Stimulated activated CD8-positive, alpha-beta memory T cell treated with anti-CD3 and anti-CD28 coated beads, Interleukin-2, amount 100 ng/mL, for 1 hour (primary cell): ENCODE measurements at places on chromosomes 5 and 9.

- no peak for DNase-seq
These were observed 23.4 kb upstream of the ARHGAP26 start for GRCh38 chr5:142746532-142747433.

DNA sequence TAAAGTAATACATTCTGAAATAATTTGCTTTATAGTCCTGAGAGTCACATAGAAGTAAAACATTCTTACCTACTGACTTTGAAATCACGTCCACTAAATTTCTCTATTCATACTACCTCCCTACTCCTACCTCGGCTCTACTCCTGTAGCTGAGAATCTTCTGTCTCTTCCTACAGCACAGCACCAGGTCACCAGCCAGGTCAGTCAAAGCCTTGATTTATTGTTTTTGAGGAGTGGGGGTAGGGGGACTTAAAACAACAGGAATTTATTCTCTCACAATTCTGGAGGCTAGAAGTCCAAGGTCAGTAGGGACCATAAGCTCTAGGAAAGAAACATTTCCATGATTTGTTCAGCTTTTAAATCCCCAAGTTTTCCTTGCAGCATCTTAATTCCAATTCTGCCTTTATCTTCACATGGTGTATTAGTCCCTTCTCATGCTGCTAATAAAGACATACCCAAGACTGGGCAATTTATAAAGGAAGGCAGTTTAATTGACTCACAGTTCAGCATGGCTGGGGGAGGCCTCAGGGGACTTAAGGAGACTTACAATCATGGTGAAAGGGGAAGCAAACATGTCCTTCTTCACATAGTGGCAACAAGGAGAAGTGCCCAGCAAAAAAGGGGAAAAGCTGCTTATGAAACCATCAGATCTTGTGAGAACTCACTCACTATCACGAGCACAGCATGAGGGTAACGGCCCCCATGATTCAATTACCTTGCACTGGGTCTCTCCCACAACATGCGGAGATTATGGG is 49.6 kb upstream of the CCNG1 start:
- DNase-seq, result no peak

DNA sequence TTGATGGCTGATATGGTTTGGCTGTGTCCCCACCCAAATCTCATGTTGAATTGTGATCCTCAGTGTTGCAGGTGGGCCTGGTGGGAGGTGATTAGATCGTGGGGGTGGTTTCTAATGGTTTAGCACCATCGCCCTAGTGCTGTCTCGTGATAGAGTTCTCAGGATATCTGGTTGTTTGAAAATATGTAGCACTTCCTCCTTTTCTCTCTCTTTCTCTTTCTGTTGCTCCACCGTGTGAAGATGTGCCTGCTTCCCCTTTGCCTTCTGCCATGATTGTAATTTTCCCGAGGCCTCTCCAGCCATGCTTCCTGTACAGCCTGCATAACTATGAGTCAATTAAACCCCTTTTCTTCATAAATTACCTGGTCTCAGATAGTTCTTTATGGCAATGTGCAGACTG is 111.6 kb downstream of the SREK1 start:
- no peak for DNase-seq

- no peak for DNase-seq
These were observed 22.0 kb upstream of the ANKRD34B start for GRCh38 chr5:80592105-80592504.

- no peak for DNase-seq
These were observed 202.6 kb downstream of the NR3C1 start for GRCh38 chr5:143200781-143201398.

DNA sequence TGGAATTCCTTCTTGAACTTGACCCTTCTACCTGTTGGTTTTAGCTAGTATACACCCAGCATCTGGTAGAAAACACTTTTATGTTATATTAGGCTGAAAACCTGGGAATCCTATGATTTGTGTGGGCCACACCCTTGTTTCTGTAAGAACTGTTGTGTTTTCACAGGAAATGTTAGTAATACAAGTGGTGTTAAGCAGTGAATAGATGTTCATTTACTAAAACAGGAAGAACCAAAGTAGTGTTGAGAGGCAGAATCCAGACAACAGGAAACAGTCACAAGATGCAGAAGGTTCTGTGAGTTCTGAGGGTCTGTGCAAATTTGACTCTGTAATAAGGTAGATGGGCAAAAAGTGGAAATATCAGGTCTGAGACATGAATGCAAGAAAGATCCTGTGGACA is 73.0 kb upstream of the RAI14 start:
- DNase-seq, result no peak

- DNase-seq, result no peak
These were observed 296.9 kb downstream of the FAM170A start for GRCh38 chr5:119926301-119926700.

DNA sequence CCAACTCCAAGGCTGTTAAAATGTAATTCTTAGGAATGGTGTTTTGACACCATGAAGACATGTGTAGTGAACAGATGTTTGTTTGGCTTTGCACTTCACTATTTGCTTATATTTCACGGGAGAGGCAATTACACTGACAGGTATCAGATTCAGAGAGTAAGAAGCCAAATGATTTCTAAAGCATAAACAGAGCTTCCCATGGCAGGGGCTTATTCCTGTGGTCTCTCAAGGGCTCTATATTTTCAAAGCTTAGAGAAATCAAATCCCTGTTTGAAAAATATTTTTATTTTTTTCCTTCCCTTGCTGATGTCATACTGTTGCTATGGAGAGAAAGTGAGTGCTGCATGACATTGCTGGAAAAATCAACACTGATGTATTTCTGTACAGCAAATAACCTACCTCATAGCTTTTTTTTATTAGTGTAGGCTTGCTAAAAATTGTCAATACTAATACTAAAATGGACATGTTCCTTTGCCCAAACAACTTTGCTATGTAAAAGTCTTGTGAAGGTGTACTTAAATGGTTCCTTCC is 161.4 kb downstream of the GIN1 start:
- no peak for DNase-seq

DNA sequence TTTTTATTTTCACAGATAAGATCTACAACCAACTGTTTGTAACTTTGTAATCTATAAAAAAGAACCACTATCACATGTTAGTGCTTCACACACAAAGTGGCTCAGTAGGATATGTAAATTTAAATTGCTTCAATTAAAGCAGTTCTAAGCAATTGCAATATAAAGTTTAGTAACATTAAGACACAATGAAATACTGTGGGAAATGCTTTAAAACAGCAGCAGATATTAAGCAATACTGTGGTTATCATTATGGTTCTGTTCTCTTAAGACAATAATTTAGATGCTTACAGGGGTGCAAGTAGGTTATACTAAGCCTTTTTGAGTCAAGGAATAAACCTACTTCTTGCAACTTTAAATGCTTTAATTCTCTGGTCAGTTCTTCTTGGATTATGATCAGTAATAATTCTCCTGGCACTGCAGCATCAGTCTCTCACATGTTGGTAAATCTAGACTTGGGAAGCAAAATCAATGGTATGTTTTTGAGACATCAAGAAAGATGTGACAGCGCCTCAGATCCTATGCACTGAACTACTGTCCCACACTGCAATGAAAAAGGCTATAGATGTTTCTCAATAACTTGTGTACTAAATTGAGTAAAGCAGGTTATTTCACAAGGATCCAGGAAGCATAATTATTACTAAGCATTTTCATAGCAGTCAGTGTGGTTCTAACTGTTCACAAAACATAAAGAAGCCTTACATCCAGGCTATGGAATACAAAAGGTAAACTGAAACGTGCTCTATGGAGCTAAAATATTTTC is 338.7 kb upstream of the PDE4D start:
- no peak for DNase-seq

- peak; percentile 61 for DNase-seq
These were observed 3.9 kb downstream of the ACSL6 start for GRCh38 chr5:132007399-132008162.

DNA sequence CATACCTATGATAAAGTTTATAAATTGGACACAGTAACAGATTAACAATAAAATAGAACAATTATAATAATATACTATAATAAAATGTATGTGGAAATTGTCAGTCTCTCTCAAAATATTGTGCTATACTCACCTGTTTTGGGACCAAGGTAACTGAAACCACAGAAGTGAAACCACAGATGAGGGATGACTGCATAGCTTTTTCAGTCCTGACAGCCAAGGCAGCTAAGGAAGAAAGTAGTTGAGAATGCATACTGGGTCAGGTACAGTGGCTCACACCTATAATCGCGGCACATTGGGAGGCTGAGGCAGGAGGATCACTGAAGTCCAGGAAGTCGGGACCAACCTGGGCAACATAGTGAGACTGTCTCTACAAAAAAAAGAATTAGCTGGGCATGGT is 8.9 kb downstream of the SRP19 start:
- DNase-seq, result no peak

DNA sequence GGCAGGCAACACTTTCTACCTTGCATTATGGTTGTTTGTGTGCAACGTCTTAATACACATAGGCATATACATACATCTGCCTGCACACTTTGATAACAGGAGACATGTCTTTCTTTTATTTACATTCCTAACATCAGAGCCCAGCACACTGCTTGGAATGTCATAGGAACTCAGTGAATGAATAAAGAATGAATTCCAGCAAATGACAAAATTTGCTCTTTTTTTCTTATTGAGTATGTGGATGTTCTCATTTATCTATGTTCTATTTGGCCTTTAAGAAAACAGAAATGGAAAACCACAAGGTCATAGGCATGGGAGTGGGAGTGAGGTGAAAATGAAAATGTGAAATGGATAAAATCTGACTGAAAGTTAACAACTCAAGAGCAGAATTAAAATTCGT is 36.3 kb upstream of the PALM2AKAP2 start:
- DNase-seq, result no peak

- no peak for DNase-seq
These were observed 23.0 kb downstream of the FRRS1L start for GRCh38 chr9:109143881-109144562.

DNA sequence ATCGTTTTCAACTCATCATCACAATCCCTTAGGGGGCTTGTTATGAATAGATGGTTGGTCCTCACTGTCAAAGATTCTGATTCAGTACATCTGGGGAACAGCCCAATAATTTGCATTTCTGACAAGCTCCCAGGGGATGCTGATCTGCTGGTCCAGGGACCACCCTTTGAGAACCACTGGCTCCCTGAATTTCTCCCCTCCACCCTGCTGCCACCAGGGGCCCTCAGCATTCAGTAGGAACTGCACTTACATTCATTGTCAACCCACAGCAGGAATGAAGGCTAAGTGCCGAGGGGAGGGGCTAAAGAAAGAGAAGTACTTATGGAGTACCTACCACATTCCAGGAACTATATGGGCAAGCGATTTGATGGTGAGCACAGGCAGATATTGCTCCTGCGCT is 85.9 kb downstream of the BOD1 start:
- DNase-seq, result no peak

GRCh38 chr9:5714501-5715401 is 85.8 kb downstream of the RIC1 start:
- no peak for DNase-seq

GRCh38 chr5:66713998-66714397 is 117.8 kb downstream of the MAST4 start:
- DNase-seq, result no peak

GRCh38 chr9:14956208-14956607 is 46.0 kb upstream of the FREM1 start:
- no peak for DNase-seq

DNA sequence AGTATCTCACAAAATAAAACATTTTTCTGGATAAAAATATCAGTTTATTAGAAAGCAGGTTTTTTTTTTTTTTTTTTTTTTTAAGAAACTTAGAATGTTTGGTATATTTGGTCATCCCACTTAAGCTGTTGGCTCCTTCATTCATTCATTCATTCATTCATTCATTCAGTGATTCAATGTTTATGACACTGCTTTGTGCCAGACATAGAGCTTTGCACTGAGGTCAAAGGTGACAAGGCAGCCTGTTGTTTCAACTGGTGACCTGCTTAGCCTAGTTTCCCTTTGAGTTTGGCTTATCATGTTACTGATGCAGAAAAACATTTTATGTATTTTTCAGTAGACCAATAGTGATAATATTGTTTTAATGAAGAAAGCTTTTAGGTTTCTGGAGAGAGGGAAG is 23.5 kb downstream of the CPEB4 start:
- no peak for DNase-seq

DNA sequence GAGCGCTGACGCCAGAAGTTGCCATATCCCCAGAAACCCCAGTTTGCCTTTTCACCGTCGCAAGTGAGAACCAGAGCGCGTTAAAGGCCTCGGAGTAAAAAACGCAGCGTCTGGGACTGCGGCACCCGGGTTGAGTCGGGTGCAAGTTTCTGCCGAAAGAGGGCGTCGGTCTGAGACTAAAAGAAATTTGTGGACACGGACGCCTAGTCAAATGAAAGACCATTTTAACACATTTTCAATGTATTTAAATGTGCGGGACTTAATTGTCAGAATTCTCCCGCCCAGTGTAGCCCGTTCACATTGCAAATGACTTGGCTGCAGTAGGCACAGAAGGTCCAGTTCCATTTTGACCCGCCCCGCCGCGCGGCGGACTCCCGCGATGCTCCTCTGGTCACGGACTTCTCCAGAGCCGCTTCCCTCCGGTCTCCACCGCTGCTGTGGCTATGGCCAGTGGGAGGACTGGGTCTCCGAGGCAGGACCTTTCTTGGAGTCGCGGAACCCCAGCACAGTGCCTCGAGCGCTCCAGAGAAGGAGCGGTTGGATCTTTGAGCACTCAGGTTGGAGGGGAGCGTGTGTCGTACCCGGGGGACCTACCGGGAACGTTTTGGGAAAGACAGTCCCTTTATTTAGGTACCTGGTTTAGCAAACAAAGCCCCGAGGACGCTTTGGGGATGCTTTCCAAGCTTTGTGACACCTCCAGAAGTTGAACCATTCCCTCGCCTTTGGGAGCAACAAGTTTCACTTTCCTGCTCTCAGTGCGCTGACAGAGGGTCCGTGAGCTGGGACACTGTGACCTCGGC is 1.2 kb upstream of the NPR3 start:
- no peak for DNase-seq

- DNase-seq, result no peak
These were observed 12.7 kb upstream of the THG1L start for GRCh38 chr5:157718519-157718918.

DNA sequence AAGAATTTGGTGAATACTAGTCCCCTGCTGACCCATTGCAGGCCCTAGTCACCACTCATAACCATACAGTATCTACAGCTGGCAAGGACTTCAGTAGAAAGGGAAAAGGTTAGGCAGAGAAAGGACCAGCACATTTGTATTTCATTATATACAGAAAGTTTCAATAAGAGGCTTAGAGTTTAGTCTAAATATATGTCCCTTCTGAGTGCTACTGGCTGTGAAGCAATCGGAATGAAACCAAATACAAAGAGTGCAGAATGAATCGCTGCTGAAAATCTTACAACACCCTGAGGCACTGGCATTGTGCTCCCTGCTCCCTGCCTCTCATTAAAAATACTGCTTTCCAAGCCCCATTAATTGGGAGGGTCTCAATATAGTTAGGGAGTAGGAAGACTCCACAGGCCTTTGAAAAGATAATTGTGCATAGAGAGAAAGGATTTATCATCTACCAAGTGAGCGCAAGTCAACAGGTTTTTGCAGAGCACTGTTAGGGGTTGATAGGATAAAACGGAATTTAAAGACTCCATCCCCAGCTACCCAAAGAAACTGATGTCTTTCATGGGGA is 110.8 kb downstream of the SLC1A3 start:
- no peak for DNase-seq

- no peak for DNase-seq
These were observed 21.4 kb upstream of the LECT2 start for GRCh38 chr5:135976216-135976615.

GRCh38 chr5:30183795-30184194 is 1009.7 kb upstream of the CDH6 start:
- DNase-seq, result no peak

GRCh38 chr9:91536211-91536691 is 112.6 kb upstream of the NFIL3 start:
- no peak for DNase-seq
